ENCODE measurements at places on chromosomes 6 and 20.

- no peak for DNase-seq
Observed at GRCh38 chr6:170039156-170040114, 251.4 kb downstream of the DLL1 start.

DNA sequence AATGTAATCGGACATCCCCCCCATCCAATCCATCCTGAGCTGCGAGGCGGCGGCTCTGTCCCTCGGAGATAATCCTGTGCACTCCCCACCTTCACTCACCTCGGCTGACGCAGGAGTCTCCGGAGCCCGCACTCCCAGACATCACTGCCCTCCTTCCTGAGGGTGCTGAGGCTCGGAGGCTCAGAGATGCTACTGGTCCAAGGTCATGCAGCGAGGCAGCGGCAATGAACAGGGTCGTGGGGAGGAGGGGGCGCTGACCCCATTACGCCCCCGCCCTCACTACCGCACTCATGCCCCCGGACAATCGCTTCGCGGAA is 485 bp downstream of the ADISSP start:
- no peak for DNase-seq

GRCh38 chr6:124029567-124029966 is 225.9 kb downstream of the NKAIN2 start:
- DNase-seq = no peak

GRCh38 chr20:1933465-1933870 is 38.3 kb downstream of the SIRPA start:
- DNase-seq = no peak

- no peak for DNase-seq
Observed at GRCh38 chr20:21437248-21437647, 39.9 kb upstream of the NKX2-4 start.

DNA sequence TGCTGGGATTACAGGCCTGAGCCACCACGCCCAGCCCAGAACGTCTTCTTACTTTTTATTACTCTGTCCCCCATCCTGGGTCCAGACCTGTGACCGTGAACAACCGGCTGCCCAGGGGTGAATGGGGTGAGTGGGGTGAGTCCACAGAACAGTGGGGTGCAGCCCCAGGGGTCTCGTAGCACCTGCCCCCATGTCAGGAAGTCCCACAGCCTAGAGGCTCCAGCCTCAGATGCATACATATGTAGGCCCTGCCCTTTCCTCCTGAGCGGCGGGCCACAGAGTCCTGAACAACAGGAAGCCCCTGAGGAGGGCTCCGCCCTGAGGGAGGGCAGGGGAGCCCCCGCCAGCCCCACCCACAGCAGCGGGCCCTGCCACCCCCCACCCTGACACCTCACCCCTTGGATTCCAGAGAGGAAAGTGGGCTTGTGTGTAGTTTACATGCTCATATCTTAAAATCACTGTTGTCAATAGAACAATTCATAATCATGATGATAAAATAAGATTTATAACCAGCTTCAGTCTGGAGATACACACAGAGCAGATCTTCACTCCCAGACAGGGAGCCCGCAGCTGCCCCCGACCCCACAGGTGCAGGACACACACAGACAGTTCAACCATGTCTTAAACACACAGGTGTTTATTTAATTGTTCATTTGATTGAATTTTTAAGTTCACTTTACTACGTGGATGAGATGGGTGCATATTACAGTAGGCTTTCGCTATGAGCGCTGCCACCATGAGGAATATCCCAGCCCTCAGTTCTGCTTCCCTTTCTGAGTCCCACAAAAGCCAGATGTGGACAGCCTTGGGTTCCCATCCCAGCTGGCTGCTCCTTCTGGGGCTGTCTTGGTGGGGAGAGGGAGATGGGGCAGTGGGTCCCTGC is 12.4 kb upstream of the GMEB2 start:
- DNase-seq = no peak

DNA sequence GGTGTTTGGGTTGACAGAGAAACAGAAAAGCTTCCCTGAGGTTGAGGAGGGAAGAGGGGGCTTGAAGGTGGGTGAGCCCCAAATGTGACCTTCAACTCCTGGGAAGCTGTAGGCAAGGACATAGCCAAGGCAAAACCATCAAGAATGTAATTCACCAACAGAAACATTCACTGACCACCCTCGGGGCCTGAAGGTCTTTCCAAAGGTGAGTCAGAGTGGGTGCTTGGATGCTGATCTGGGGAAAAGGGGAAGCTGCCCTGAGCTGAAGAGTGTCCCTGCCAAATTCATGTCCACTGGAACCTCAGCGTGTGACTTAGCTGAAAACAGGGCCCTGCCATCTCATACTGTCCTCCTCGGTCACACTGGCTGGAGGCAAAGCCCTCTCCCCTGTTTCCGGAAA is 234.2 kb upstream of the SULF2 start:
- DNase-seq = no peak

- DNase-seq = no peak
Observed at GRCh38 chr6:111941686-111942330, 68.6 kb upstream of the FYN start.

- peak; percentile 24 for DNase-seq
Observed at GRCh38 chr6:131523988-131524673, 48.9 kb upstream of the ARG1 start.

GRCh38 chr6:42099340-42100028 is 42.9 kb downstream of the C6orf132 start:
- DNase-seq = no peak

GRCh38 chr20:16491294-16491905 is 81.8 kb downstream of the KIF16B start:
- no peak for DNase-seq

- DNase-seq = peak; percentile 35
Observed at GRCh38 chr6:130980310-130981032, 82.6 kb downstream of the EPB41L2 start.

DNA sequence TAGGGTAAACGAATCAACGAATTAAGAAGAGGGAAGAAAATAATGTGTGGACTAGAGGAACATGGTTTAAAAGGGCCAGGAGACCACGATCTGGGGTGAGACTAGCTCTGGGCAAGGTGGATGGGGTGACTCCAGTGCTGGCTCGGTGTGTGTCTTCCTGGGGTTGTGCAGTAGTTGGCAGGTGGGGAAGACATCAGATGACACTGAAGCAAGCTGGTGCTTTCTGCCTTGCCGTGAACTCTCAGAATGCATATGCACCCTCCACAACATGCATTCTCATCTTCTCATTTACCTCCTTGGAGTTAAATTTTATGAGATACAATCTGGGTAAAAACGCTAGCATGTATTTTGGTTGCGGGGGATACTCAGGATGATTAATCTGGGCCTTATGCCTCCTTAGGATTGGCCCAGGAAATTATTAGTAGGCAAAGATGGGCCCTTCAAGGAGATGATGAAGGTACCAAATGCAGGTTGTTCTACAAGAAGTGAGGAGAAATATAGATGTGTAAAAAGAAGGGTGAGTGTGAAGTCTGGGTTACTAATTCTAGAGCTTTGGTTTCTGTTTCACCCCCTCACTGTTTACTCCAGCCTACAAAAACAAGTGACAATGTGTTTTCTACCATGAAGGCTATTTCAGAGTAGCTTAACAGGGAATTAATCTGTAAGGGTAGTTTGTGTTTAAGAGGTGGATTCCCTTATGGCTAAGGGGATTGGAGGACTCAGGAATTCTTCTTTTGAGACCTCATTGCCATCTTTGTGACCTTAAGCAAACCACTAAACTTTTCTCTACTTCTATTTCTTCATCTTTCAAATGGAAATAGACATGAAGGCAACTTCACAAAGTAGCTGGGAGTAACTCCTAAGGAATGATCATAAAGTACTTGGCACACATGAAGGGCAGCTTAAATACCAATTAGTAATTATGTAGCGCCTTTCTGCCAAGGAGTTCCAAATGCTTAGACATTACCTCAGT is 71.0 kb upstream of the SUPT3H start:
- DNase-seq = no peak

- DNase-seq = no peak
Observed at GRCh38 chr20:50585214-50585613, 75.0 kb downstream of the PTPN1 start.

DNA sequence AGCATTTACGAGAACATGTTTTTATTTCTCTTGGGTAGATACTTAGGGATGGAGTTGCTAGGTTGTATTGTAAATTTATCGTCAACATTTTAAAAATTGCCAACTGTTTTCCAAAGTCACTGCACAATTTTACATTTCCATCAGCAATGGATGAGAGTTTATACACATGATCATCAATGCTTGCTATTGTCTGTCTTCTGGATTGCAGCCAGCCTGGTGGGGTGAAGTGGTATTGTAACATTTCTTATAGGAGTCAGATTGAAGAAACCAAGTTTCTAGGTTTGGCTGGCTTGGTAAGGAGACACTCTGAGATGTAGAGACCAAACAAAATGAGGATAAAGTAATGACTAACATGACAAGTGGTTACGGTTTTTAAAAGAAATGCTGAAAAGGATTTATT is 57.1 kb upstream of the HDDC2 start:
- DNase-seq = no peak

GRCh38 chr20:42485556-42485955 is 704.1 kb downstream of the PTPRT start:
- no peak for DNase-seq

DNA sequence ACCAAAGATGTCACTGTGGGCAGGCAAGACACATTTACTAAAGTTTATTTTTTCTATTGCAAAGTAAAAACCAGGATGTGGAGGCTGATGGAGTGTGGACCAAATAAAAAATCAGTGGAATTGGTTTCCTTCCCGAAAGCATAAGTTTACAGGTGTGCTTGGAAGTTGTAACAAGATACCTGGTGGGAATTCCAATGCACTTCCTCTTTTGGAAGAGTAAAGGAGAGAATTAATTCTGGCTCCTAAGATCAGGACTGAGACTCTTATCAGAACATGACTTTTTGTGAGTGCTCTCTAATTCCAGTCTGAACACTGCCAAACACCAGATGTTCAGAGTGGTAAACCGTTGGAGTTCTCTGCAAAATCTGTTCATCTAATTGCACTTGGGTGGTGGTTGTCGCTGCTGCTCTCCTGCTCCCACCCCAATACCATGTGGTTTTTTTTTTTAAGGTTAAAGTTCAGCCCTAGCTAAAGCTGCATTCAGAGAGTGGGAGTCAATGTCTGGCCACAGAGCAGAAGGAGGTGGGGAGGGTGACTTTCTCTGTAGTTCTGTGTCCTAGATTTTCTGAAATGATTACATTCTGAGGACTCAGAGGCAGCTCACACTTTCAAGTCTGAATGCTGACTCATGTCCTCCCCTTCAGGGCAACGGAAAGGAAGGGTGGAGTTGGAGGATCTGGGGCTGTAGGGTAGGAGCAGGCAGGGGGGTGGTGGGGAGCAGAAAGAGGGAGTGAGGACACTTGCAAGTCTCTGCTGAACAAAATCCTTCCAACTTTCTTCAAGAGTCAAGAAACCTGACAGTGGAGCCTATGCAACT is 275.8 kb upstream of the PRDM1 start:
- no peak for DNase-seq

DNA sequence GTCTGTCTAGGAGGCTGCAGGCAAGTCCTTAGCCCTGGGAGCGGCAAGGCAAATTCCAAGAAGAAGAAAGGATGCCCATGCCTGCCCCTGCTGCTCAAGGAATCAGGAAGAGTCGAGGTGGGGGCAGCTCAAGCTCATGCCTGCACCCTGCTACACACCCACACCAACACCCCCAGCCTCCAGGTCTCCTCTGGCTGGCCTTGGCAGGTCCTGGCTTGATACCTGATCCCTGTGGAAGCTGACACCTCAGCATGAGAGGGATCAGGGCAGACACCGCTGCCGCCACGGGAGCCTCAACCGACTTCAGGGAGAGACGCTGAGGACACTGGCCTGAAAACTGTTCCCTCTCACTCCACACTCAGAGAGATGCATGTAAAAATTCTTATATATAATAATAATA is 35.5 kb upstream of the MAFB start:
- DNase-seq = no peak

- DNase-seq = no peak
Observed at GRCh38 chr6:100130630-100131029, 136.6 kb upstream of the MCHR2 start.

DNA sequence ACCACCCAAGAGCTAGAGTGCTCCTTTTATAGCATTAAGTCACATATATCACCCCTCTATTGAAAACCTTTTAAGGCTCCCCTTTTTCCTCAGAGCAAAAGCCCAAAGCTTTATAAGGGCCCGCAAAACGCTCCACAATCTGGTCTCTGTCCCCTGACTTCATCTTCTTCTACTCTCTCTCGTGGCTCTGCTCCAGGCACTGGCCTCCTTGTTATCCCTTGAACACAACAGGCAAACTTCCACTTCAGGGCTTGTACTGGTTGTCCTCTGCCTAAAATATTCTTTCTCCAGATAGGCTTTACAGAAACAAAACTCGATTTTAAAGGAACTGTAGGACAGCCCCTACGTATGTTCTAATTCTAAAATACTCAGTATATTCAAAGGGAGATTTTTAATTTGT is 44.0 kb upstream of the SPDEF start:
- DNase-seq = no peak

GRCh38 chr6:105977934-105978504 is 108.1 kb upstream of the PRDM1 start:
- DNase-seq = no peak

All from hippocampal formation (tissue), 2 donors.